ENCODE measurements at places on chromosomes 16 and 17.

GRCh38 chr16:2719328-2720063 lies 528 bp downstream of the PRSS27 start:
- DNase-seq: no peak

DNA sequence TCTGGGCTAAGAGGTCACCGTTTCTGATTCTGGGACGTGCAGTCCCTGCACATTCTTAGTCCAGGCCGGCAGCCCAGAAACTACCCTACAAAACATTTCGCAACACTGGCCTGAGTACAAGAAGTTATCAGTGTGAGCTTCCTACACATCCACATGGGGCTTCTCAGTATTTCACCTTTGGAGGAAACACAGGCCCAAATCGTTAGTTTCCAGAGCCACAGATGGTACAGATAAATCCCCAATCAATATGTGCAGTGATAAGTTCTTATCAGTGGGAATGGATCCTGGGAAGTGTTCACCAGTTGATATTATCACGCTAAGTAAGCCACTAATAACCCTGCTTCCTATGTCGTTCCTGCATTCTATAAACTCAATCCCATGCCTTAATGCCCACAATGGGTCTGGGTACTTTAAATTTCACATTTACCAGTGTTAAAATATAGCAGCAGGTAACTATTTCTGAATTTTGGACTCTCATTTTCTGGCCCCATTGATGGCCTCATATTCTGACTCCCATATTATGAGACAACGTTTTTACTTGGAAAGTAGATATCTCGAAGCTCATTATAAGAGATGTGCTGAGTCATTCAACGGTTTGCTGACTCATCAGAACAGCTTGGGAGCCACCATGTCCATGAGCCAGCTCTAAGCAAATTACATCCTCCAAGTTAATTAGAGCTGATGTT lies 370.2 kb upstream of the MAF start:
- no peak for DNase-seq

- DNase-seq: no peak
Observed at GRCh38 chr17:74037320-74037719, 166.2 kb upstream of the RPL38 start.

GRCh38 chr17:3636154-3636907 lies at the start of the genes CTNS and SHPK:
TSS of gene CTNS (plus strand) at chr17:3636760. CDS start at chr17:3640207, 3,447 bp downstream.
TSS of gene SHPK (minus strand) at chr17:3636250. CDS start at chr17:3636219, 31 bp downstream.
- peak; percentile 89 for DNase-seq

- DNase-seq: no peak
Observed at GRCh38 chr17:79478051-79478461, 132.8 kb downstream of the RBFOX3 start.

DNA sequence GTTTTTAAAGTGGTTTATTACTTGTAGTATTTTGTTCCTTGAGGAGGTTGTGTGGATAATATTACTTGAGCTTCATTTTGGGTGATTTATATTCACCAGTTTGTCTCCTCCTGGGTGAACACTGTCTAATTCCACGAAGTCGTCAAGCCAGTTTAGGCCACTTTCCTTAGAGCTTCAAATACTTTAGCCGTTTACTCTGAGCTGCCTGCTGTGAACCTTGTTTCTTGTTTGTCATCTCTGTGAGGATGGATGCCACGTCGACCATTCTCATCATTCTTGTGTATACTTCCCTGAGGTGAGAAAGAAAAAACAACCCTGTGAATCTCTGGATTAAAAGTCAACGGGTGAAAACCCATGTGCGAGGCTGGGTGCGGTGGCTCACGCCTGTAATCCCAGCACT lies 9.0 kb downstream of the KRT24 start:
- DNase-seq: no peak

GRCh38 chr16:64981568-64982281 lies 140.1 kb downstream of the CDH11 start:
- DNase-seq: no peak

DNA sequence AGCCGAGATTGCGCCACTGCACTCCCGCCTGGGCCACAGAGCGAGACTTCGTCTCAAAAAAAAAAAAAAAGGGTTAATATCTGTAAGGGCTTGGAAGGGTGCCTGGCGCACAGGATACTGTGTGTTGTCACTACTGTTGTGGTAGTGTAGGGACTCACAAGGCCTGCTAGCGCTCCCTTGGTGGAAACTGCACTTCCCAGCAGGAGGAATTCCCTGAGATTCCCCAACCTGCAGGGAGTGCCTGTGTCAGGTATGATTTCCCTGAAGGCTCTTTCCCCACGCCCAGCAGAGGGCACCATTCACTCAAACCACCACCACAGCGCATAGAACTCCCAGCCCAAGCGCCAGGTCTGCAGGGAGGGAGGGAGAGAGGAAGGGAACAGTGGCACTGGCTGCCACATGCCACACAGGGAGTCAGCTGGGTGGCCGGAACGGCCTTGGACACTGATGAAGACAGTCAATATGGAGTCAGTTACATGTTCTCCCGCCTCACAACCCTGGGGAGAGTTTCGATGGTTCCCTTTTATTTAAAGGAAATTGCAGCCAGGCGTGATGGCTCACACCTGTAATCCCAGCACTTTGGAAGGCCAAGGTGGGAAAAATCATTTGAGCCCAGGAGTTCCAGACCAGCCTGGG lies 32.7 kb upstream of the CDH1 start:
- peak; percentile 29 for DNase-seq

DNA sequence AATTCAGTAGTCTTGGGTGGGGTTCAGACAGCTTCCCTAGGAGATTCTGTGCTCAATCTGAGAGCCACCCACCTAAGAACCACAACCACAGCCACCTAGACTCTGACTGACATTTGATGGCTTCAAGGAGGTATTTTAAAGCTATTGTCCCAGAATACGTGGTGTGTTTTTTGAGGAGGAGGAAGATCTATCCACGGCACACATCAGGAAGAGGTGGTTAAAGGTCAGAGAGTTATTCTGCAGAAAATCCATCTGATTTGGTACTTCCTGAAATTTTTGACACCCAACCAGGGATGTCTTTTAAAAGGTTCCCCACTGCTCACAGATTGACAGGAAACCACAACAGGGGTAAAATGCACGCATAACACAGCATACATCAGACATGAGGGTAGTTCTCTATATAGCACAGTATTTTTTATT lies 25.1 kb downstream of the SMARCE1 start:
- no peak for DNase-seq

DNA sequence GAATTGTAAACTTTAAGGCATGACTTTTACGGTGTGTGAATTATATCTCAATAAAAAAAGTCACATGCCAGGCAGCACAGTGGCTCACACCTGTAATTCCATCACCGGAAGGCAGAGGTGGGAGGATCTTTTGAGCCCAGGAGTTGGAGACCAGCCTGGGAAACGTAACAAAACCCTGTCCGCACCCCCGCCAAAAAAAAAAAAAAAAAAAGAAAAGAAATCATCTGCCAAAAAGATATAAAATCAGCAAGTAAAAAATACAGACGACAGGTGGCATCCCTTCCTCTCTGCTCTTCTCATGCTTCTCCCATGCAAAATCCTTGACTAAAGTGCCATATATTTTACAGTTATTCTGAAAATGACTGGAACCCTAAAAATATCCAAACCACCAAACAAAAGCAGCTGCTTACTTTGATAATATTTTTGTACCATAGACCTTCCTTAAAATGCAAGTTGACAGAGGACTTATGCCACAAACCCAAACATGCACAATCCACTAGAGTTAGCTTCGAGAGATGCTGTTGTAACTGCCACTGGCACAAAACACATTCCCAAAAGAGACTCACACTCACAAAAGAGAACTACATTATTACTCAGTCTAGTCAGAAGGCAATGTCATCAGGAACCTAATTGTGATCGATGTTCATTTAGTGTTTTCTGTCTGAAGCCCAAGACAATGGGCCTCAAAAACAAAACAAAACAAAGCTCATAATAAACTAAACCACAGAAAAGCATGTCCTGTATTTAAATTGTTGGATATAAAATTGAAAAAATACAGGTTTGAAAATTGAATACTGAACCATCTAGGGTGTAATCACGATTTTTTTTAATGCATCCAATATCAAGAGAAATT lies 2.4 kb downstream of the CRLF3 start:
- DNase-seq: no peak

DNA sequence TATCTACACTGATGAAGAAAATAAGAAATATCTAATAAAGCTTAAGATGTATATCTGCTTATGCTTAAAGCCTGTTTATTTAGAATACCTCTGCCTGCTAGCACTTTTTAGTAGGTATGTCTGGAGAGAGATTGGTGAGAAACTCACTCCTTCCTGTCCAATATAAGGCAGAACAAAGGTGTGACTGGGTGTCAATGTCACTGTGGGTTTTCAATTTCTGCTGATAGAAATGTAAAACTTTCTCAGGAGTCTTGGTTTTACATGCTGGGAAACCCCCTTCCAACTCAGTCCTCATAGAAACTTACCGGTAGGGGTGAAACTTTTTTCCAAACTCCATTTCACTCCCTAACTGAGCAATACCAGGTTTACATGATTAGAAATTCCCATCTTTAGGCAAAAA lies 17.8 kb upstream of the MPHOSPH6 start:
- DNase-seq: no peak

DNA sequence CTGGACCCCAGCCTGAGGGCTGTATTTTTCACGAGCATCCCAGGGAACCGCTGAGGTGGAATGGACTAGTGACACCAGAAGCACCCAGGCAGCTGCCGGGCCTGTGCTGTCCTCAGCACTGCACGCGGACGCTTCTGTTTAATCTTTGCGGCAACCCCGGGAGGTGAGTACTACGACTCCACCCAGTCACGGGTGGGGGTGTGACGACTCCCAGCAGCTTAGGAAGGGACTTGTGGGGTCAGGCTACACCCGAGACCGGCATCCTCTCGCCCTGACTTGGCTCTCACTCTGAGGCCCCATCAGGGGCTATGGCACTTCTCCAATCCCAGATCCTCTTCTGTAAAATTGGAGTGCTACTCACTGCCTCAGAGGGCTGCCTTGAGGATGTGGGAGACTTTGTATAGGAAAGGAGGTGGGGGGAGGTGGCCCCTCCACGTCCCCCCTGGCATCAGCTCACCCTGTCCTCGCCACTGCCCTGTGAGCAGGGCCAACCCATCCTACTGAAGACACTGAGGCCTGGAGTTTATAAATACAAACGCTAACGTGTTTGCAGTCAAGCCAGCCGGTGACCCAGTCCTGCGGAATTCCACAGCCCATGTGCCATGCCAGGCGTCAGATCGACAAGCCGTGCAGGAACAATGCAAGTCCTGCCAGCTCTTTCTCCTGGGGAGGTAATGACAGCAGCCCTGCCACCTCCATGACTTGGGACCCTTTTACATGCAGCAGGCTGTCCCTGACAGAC lies 44.4 kb downstream of the PPL start:
- no peak for DNase-seq

DNA sequence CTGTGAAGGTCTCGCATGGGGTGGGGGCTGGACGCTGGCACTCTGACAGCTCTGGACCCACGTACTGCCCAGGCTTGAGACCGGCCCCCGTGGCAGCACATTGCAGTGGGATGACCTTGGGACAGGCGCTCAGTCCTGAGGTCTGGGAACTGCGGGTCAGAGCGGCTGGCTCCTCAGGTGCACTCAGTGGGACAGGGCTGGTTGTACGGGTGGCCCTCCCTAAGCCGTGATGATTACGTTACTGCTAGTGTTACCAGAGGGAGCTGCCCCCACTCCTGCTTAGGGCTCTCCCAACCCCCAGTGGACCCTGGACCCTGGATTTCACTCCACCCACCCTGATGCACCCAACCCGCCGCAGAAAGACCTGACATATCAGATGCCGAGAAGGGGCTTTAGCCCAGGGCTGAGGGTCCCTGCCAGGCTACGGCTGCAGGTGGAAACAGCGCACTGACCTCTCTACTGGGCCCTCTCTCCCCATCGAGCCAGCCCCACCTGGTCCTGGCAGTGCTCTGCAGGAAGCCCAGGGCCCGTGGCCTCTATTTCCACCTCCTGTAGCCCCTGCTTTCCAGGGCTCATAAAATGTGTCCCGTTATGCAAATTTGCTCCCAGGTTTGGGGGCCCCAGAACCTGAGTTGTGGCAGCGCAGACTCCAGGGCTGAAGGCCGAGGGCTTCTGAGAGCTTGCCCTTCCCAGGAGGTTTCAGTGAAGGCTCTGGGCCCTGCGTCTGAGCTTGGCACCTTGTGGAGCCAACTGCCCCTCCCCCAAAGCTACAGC lies 77.2 kb downstream of the RTN4RL1 start:
- DNase-seq: no peak

- DNase-seq: no peak
Observed at GRCh38 chr17:5467416-5467815, 1.4 kb downstream of the DHX33 start.

GRCh38 chr16:81632392-81633146 lies 146.5 kb upstream of the PLCG2 start:
- DNase-seq: peak; percentile 76

- DNase-seq: no peak
Observed at GRCh38 chr16:79876332-79876730, 275.8 kb upstream of the MAF start.

DNA sequence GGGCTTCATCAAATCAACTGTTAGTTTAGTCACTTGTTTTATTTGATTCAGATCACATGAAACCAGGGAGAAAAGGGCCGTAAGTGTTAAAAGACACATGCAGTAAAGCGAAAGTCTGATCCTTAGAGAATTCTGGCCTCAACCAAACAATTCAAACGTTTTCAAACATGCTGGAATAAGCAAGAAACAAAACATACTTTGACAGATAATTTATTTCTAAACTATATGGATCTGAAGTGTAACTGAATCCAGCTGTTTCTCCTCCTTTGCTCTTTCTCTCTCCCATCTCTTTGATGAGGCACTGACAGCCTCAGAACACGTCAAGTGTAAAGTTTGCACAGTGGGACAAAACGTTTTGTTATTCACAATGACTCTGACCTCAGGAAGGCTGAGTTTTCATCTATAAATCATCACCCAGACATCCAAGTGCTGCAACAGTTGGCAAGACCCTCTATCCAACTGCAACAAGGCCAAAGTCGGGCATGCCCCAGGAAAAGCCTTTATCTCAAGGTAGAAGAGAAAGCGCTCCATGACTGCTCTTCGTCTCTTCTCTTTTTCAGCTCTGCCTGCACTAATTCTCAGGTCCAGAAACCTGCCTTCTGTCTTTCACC lies 267.1 kb upstream of the MYOCD start:
- no peak for DNase-seq

DNA sequence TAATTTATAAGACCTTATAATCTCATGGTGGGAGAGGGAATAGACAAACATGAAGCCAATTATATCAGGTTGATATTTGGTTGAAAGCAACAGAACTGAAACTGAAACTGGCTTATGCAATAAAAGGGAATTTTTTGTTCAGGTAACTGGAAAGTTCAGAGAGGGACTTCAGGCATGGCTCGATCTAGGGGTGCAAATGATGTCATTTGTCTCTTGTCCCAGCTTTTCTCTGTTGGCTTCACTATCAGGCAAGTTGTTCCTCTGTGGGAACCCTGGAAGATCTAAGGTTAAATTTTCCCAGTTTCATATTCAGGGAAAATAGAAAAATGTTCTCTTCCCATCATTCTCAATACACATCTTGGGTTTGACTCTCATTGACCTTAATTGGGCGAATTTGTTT lies 59.8 kb downstream of the OTOA start:
- DNase-seq: no peak
